ENCODE measurements at places on chromosomes 12 and 14.

- DNase-seq: no peak
Observed at GRCh38 chr12:78271546-78271945, 440.9 kb downstream of the NAV3 start.

GRCh38 chr14:64467566-64467965 is 2.3 kb downstream of the AKAP5 start:
- no peak for DNase-seq

- DNase-seq: no peak
Observed at GRCh38 chr12:47980779-47981495, 17.5 kb downstream of the TMEM106C start.

- DNase-seq: no peak
Observed at GRCh38 chr14:21326972-21327371, 47.1 kb downstream of the RPGRIP1 start.

DNA sequence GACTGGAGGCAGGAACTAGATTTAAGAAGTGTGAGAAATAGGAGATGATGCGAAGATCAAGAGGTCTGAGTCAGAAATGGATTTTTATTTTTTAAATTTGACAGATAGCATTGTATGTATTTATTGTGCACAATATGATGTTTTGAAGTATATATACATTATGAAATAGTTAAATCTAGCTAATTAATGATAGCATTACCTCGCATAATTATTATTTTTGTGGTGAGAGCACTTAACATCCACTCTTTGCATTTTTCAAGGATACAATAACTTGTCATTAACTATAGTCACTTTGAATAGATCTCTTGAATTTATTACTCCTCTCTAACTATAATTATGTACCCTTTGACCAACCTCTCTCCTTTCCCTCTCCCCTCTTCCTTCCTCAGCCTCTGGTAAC is 3.7 kb downstream of the SMOC1 start:
- DNase-seq: no peak

DNA sequence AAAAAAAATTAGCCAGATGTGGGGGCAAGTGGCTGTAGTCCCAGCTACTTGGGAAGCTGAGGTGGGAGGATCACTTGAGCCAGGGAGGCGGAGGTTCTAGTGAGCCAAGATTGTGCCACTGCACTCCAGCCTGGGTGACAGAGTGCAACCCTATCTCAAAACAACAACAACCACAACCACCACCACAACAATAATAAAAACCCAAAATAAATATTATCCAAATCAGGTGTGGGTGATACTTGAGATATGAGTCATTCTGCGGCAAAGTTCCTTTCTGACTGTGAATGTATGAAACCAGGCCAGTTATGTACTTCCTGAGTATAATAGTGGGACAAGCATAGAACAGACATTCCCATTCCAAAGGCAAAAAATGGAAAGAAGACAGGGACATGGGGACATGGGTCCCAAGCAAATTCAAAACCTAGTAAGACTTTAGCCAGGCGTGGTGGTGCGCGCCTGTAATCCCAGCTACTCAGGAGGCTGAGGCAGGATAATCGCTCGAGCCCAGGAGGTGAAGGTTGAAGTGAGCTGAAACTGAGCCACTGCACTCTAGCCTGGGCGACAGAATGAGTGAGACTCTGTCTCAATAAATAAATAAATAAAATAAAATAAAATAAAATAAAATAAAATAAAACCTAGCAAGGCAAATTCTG is 9.7 kb upstream of the ERC1 start:
- no peak for DNase-seq

GRCh38 chr14:97336179-97336578 is 539.0 kb downstream of the VRK1 start:
- no peak for DNase-seq

DNA sequence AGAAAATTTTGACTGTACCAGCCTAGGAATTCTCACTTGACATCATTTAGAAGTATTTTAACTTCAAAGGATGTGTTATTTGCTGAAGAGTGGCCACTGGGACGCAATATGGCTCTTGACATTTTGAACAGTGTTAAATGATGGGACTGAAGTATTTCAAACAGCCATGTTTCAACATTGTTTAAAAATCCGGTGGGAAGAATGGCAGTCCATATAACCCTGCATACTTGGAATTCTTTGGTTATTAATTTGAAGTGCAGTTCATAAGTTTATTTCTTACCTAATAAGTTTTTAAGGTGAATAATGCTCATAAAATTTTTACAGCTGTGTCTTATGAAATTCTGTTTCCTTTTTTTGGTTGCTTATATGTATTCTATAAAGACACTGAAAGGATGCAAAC is 8.3 kb downstream of the TMTC2 start:
- no peak for DNase-seq

DNA sequence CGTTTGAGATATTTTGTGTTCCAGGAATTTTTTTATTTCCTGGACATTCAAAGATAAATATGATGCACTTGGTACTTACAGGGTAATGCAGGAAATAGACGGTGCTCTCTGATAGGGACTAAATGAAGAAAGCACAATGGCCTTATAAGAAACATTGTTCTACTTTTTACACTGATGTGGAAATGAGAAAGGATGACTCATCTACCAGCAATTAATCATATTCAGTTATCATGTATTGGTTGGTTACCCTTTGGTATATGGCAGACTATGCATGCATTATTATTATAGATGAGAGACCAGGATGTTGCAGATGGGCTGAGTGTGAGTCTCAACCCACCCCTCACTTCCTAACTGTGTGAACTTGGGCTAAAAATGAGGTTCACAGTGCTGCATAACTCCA is 222.2 kb downstream of the FLRT2 start:
- DNase-seq: no peak

GRCh38 chr14:99009871-99010270 is 262.1 kb downstream of the BCL11B start:
- no peak for DNase-seq

DNA sequence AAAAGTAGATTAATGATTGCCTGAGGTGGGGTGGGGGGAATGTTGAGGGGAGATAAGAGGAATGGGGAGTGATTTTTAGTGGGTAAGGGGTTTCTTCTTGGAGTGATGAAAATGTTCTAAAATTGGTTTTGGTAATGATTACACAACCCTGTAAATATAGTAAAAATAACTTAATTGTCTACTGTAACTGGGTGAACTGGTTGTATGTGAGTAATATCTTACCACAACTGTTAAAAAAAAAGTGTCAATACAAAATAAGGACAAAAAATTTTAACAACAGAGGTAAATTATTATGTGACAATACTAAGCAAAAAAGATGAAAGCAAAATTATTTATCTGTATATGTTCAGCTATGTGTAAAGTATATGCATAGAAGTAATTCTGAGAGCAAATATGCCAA is 86.3 kb upstream of the RASSF8 start:
- no peak for DNase-seq

All from stimulated activated CD4-positive, alpha-beta T cell treated with anti-CD3 and anti-CD28 coated beads, Interleukin-1b, Interleukin-23, amount 100 ng/mL, for 4 hours (primary cell).